ENCODE measurements at places on chromosomes 5 and 9.

DNA sequence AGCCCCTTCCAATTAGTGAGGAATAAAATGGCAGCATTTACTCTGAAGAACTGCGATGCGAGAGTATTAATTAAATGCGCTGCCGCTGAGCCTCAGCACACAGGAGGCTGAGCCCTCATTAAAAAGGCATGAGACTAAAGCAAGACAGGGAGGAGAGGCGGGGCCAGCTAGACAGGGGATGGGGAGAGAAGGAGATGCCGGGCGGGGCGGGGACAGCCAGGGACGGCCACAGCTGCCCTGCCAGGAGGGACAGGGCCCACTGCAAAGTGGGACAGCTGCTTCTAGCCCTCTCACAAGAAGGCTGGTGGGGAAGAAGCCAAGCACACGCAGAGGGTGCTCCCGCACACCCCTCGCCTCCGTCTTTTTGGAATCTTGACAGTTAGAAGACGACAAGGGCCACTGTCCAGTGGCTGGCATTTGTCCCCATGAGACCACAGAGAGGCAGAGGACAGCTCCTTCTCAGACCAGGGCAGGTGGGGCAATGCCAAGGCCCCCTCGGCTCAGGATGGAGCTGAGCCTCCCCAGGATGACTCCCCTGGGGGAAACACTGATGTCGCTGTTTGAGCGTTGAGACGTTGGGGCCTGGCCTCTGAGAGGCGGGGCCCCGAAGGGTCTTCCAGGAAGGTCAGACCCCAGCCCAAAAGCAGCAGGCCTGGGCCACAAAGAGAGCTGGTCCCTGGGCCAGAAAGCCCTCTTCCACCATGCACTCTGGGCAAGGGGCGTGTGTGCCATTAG is 26.9 kb downstream of the ADAMTS2 start:
- DNase-seq: no peak

GRCh38 chr5:74581988-74582365 is 58.6 kb downstream of the ENC1 start:
- no peak for DNase-seq

GRCh38 chr9:123440256-123440655 is 84.3 kb downstream of the CRB2 start:
- no peak for DNase-seq

DNA sequence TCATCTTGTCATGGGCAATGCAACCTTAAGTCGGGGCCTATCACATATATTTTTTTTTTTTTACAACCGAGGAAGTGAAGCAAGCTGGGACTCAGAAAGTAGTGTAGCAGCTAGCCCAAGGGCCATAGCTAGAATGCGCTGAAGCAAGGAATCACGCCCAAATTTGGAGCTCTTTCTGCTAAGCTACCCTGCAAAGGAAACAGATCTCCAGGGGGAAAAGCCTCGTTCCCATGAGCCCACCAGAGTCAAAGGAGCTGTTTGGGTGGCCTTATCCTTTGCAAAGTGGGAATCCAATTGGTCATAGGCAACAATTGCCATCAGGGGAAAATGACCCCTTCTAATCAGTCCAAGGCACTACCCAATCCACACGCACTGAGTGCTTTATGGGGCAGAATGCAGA is 390.4 kb downstream of the EBF1 start:
- DNase-seq: no peak

DNA sequence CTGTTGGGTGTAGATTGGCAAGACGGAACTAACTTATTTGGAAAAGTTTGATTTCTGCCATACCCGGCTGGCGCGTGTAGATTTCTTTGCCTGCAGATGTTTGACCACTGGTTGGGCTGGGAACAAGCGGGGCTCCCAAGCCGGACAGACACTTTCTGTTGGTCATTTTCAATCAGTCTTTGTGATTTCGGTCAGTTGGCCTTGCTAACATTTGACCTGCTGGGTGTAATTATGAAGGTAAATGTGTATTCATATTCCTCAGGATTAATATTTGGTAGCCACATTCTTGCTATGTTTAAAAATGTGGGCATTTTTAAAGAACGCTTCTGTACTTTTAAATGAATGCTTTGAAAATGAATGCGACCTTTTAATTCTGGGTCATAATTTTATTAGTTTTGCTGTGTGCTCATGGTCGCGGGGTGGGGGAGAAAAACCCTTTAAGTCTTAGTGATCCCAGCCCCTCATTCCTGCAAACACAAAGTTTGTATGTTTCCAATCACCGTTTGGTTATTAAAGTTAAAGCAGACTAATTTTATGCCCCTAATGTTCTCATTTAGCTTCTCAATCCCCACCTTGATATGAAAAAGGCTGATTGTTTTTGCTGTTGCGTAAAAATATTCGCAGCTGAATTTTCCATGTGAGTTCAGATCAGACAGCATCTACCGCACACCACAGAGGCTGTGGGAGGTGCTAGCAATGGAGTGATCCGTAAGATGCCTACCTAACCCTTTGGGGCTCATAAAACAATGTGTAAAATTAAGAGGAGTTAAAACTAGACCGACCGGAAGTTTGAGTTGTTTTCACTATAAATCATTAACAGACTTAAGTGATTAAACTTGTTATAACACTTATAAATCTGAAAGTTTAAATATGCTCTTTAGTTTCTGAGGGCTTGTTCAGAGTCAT is 1.5 kb downstream of the RASGRF2 start:
- no peak for DNase-seq

- DNase-seq: no peak
These were observed 52.4 kb downstream of the RFX3 start for GRCh38 chr9:3473405-3473804.

DNA sequence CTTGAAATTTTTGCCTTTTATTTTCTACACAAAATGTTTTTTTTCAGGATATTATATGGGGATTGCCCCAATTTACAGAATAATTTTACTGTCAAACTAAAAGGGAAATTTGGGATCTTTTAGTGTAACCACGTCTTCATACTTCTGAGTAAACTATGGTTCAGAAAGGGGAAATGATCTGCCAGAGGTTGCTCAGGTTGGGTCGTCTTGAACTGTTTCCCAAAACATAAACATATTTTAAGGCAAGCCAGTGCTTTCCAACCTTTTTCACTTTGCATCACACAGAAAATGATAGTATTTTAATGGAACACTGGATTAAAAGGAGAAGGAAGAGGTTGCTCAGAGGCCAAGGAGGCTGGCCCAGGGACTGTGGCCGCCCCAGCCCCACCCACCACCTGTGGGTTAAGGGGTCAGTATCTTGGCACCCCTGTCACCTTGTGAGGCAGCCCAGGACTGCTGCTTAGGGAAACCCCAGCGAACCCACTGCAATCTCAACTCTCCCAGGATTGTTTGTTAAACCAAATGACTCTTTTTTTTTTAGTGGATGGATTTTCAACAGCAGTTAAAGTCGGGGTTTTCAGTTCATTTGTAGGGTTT is 142.7 kb upstream of the DHFR start:
- DNase-seq: no peak

- no peak for DNase-seq
These were observed 59.5 kb downstream of the EBF1 start for GRCh38 chr5:159040181-159040580.

- DNase-seq: no peak
These were observed 36.2 kb downstream of the OTULIN start for GRCh38 chr5:14700478-14701436.

DNA sequence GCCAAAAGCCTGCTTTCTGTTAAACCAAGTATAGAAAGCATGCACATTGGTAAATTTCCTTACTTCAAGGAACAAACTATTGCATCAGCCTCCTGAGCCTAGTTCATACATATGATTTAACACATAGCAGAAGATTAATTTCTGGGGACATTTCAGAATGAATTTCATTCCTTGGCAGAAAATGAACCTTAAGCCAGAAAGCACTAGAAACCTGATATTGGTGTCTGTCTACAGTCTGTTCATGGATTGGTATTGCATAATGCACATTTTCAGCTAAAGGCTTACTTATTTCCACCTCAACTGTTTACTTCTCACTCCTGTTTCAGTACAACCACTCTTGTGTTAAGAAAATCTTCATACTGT is 1471.8 kb upstream of the NUDT12 start:
- DNase-seq: no peak

- DNase-seq: no peak
These were observed 182.7 kb upstream of the ACTBL2 start for GRCh38 chr5:57665146-57665936.

DNA sequence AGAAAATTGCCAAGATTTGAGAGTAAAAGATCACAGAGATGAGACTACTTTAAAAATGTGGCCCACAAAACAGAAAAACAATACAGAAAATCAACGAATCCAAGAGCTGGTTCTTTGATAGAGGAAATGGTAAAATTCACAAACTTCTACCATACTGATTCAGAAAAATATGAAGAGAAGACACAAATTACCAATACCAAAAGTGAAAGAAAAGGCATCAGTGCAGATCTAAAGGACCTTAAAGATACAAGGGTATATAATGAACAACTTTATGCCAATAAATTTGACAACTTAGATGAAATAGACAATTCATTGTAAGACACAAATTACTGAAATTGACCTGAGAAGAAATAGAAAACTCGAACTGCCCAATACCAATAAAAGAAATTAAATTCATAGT is 24.4 kb upstream of the SLC1A1 start:
- no peak for DNase-seq

GRCh38 chr5:133957080-133957479 is 11.3 kb downstream of the C5orf15 start:
- DNase-seq: no peak

DNA sequence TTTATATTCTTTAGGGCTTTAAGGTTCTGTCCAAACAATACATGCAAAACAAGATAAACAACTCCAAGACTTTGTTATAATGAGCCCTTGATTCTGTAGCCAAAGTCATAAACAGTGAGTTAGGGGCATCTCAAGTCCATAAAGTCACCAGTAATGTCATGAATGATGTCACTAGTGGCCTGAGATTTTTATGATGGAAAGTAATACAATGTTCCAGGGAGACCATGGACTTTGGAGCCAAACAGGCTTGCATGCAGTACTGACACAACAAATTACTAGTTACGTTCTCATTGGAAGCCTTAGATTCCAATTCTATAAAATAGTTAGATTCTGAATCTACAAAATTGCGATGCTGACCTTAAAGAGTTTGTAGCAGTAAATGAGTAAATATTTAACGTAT is 280.0 kb downstream of the HINT1 start:
- DNase-seq: no peak

DNA sequence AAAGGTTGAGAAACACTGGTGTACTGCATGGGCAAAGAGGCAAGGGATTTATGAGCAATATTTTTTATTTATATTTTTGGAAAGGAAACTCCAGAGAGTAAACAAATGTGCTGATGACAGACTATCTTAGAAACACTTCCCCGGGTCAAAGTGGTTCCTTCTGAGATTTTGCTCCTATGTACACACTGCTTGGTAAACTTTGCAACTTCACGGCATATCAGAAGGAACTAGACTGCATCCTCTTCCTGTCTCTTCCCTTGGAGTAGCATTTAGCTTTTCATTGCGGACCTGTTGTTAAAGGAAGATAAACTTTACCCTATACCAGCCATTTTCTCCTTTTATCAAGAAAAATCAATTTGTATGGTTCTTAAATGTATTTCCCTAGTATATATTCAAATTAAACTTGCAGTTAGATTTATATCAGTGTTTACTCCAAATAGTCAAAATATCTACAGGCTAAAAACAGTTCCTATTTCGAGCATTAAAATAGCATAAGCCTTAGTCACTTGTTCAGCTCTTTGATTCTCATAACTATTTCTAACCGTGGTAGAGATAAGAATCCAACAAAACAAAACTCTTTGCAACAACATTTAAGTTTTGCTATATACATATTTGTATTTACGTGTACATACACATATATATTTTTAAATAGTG is 48.0 kb upstream of the LRRC19 start:
- no peak for DNase-seq

DNA sequence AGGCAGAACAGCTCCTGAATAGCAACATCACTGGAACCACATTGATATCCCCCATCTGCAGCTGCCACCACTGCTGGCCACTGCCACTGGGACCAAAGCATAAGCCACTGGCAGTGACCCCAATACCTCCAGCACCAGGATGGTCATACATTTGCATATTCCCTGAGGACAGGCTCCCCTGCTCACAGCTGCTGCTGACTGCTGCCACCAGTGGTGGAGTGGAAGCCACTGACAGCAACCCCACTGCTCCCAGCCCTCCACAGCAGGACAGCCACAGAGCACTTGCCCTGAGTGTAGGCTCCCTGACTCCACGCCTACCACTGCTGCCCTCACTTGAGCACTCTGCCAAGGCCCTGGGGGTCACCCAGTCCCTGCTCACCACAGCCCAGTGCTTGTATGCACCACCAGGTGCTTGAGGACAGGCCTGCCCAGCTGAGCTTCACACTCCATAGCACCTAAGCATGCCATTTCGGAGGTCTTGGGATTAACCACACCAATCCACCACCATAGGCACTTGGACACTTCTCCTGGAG is 327.4 kb upstream of the RPS23 start:
- DNase-seq: no peak

- DNase-seq: no peak
These were observed 132.4 kb downstream of the MCTP1 start for GRCh38 chr5:95152535-95152934.

- DNase-seq: no peak
These were observed 150.1 kb upstream of the ADAMTS16 start for GRCh38 chr5:4990017-4990416.

DNA sequence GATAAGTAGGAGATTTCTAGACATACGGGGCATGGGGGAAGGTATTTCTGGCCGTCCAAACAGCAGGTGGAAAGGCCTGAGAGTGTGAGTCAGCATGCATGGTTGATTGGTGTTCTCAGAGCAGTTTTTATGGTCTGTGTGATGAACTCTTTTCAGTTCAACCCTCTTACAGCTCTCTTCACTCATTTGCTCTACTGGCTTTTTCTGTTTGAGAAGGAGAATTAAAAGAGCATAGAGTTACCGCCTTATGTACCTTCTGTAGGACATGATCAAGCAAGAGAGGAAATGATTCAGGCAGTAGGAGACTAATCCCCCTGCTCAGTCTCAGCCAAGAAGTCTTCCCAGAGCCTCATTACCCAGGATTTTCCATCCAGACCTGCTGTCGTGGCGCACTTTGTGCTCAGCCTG is 92.4 kb downstream of the PRDM6 start:
- no peak for DNase-seq

- DNase-seq: no peak
These were observed 25.8 kb downstream of the FBXL7 start for GRCh38 chr5:15525703-15526275.

- DNase-seq: no peak
These were observed 33.6 kb downstream of the IRF1 start for GRCh38 chr5:132456987-132457361.

DNA sequence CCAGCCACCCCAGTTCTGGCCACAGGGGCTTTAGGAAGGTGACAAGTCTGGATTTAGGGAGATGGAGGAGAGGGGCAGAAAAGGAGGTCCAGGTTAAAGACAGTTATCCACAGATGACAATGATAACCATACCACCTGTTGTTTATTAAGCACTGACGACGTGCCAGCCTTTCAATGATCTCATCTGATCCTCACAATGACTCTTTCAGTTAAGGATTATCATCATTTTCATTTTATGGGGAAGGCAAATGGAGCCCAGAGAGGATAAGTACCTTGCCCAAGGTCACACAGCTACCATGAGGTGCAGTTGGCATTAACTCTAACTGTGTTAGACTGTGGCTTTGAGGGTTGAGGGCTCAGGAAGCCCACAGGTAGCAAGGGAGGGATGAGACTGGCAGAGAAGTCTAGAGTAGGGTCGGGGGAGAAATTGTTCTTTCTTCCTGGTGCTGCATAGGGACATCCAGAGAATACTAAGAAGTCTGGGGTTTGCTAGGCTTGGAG is 21.5 kb upstream of the JADE2 start:
- no peak for DNase-seq

Data from stimulated activated CD8-positive, alpha-beta memory T cell treated with anti-CD3 and anti-CD28 coated beads, Interleukin-4, amount 100 ng/mL, for 1 hour (primary cell).